Gastrocnemius medialis (tissue), 4 donors: ENCODE measurements at places on chromosomes 6 and 20. TPM values are rescaled to one million over a fixed set of nuclear protein-coding genes. Genes with fewer than 3 reads are reported as not detected.

The ADAM33 gene
- total RNA-seq, result 3.2 TPM

The PCK1 gene
- 0.10 TPM for total RNA-seq

The ZBTB46 gene
- total RNA-seq, result 6.9 TPM

The GSTA2 gene
- not detected for total RNA-seq

The LBP gene
- 1.4 TPM for total RNA-seq

The GPR6 gene
- not detected for total RNA-seq

- DNase-seq, result no peak
These were observed 45.9 kb downstream of the CD164 start for GRCh38 chr6:109336221-109336961.

DNA sequence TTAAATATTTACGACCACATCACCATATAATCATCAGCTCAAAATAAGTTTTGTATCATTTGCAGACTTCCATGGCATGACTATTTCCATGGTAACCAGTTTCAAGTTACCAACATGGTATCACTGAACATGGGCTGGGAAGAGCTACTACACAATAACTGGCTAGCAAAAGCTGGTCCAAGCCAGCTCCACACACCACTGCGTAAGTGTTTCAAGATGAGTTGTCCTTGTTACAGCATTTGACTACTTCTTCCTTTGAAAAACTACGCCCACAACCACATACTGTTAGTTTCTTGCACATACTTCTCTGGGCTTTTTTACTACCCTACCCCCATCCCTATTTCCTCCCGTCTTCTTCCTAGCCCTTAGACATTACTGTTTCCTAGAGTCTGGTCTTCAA lies 8.5 kb downstream of the CD164 start:
- DNase-seq, result no peak

- no peak for DNase-seq
These were observed 17.9 kb downstream of the TENT5A start for GRCh38 chr6:81734500-81735150.

DNA sequence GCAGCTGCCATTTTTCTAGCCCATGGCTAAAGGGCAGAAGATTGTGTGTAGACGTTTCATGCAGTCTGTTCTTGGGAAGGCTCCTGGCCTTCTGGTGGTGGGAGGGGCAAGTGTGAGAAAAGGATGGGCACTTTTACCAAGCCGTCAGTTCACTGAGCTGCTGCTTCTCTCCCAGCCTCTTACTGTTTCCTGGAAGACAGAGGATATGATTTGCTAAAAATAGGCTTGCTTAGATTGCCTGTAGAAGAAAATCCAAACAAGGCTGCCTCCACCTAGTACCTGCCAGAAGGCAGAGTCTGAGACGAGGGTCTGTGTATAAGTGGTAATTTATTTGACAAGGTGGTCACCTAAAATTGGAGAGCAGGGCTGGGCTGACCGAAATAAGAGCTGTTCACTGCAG lies 7.5 kb downstream of the KIZ start:
- no peak for DNase-seq

- no peak for DNase-seq
These were observed 1.3 kb upstream of the UNC5CL start for GRCh38 chr6:41040101-41040939.

DNA sequence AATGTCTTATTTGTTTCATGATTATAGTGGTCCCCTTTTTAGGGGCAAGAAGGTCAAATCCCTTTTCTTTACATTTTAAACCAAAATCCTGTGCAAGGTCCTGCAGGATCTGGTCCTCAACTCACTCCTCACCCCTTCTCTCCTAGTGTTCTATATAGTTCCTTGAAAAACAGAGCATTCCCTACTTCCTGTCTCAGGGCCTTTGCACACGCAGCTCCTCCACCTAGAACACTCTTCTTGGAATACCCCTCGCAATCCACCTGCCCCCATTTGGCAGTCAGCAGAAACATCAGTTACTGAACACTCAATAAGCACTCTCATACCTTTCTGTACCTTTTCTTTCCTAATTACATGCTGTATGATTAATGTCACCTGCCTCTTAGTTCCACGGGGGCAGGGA lies 3.2 kb upstream of the ATP5F1E start:
- no peak for DNase-seq

- peak; percentile 45 for DNase-seq
These were observed 3.7 kb upstream of the MMP9 start for GRCh38 chr20:46004889-46005473.

GRCh38 chr20:21048841-21049273 lies 57.3 kb downstream of the LINC00237 start:
- no peak for DNase-seq

- no peak for DNase-seq
These were observed 963 bp downstream of the DDRGK1 start for GRCh38 chr20:3203315-3204123.

GRCh38 chr6:34817446-34817845 lies 25.6 kb downstream of the BLTP3A start:
- DNase-seq, result no peak

DNA sequence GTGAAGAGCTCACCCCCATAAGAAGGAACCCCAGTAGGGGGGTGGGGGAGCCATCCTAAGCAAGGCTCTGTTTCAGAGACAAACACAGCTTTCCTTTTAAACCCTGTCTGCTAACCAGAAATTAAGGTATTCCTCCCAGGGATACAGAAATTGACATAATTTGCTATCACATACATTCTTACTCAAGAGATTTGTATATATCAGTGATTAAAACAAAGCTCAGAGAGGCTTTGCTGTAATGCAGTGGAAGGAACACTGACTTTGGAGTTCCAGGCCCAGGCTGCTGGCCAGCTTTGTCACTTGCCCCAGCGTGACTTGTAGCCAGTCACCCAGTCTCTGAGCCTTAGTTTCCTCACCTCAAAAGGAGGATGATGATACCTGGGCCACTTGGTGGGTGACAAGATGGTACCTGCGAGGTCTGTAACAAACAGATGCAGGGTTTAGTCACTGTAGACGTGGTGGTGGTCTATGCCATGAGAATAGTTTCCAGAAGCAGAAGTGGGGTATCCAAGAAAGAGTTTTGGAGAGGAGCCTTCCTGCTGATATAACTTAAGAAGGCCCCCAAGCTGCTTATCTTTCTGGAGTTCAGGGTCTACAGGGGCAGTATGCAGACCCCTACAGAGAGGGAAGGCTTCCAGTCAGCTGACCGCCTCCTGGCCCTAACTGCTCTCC lies 3.2 kb upstream of the FOXF2 start:
- DNase-seq, result no peak

DNA sequence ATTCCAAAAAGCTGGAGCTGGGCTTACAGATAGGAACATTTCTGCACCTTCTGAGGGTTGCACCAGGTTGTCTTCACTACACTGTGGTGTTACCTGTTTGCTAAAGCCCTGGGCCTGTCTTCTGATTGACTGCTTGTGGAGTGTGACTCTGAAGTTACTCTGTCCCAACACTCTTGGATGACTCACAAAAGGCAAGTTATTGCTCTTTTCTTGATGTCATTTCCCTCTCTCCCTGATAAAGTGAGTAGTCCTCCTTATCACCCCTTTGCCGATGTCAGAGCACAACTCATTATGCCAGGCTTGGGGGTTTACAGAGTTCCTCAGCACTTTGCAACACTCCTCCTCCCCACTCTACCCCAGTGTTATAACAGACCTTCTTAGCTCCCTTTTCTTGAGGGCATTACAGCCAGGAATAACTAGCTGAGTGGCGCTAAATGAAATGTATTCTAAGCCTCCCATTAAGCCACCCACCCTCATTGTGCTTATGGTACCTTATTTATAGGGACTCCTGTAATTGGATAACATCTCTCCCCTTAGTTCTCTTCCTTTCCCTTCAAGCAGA lies 36.1 kb upstream of the NKX2-4 start:
- DNase-seq, result no peak

- DNase-seq, result no peak
These were observed 43.2 kb downstream of the LY86 start for GRCh38 chr6:6631534-6632276.

- no peak for DNase-seq
These were observed 394.6 kb downstream of the KIF16B start for GRCh38 chr20:16178546-16179135.

GRCh38 chr20:44153636-44154043 lies 33.3 kb downstream of the JPH2 start:
- peak; percentile 3 for DNase-seq
